Cerebellum (tissue), 4 donors: ENCODE measurements at places on chromosomes 6 and 20. TPM values are rescaled to one million over a fixed set of nuclear protein-coding genes. Genes with fewer than 3 reads are reported as not detected.

Gene PLN
- 0.45 TPM for total RNA-seq

Gene GCNT2
- 58.3 TPM for total RNA-seq

Gene C6orf141
- 2.6 TPM for total RNA-seq

Gene SCRT2
- total RNA-seq, result 2.9 TPM

Gene ELOVL5
- 50.4 TPM for total RNA-seq

Gene GPR63
- 9.2 TPM for total RNA-seq

Gene OR2B6
- not detected for total RNA-seq

Gene RNF182
- total RNA-seq, result 18.6 TPM

Gene HAO1
- not detected for total RNA-seq

Gene PKHD1
- 0.18 TPM for total RNA-seq

Gene ROMO1
- total RNA-seq, result 49.3 TPM

DNA sequence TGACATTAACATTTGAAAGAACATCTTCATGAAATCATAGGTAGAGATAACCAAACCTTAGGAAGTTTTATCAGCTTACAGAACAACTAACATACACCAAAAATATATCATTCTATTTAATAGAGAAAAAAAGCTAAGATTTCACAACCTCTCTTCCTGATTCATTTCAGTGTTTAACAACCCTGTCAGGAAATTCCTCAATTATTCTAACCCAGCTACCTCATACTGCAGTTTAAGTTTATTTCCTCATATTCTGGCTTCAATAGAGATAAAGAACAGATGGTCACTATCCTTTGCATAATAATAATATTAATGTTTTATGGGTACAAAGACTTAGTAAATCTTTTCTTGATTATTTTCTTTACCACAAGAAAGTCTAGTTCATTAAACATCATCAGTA lies 112.9 kb upstream of the HSF2 start:
- DNase-seq, result no peak

DNA sequence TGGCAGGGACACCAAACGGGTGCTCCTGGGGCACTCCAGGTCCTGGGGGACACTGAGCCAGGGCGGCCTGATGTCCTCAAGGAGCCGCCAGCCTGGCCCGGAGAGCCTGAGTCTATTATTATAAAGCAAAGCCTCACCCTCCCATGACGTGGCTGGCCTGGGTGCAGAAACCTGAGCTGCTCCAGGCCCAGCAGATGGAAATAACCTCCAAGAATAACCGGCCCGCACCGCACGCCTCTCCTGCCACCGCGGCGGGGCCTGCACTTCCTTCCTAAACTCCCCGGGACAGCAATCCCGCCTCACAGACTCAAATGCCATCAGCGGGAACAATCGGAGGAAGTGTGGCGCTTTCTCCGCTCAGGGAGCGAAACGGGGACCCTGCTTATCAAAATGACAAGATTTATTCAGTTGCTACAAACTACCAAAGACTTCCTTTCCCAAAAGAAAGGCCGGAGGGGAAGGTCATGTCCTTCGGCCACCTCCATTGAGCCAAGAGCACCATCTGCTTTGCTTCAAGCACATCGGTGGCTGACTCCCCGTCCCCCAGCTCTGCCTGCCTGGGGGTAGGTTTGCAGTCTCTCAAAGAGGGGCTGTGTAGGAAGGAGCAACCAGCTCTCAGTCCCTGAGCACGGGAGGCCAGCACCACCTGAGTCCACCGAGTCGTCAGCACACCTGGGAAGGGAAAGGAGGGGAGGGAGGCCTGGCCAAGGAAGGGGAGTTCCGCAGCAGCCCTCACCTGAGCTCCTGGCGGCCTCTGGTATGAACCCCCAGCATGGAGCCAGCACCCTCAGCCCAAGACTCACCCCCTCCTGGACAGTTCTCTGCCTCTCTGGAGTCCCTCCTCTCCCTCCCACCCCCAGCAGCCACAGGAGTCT lies 78.6 kb upstream of the QKI start:
- DNase-seq, result no peak

DNA sequence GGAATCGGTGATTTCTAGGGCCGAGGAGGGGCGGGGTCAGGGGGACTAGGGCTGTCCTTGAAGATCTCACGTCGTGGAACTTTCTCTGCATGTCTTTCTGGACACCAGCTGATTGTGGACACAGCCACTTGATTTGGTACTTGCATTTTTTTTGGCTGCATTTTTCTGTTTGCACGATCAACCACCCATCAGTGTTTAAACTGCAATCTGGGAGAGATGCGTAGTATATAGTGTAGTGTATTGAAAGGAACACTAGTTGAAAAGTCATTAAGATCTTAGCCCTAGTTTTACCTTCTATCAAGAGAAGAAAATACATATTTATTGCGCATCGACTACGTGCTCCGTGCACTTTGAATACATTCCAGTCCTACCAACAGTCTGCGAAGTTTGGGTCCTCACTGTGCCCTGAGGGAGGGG lies 657 bp downstream of the NT5DC1 start:
- DNase-seq, result no peak

- DNase-seq, result no peak
Observed at GRCh38 chr6:80454197-80454596, 347.7 kb downstream of the BCKDHB start.

DNA sequence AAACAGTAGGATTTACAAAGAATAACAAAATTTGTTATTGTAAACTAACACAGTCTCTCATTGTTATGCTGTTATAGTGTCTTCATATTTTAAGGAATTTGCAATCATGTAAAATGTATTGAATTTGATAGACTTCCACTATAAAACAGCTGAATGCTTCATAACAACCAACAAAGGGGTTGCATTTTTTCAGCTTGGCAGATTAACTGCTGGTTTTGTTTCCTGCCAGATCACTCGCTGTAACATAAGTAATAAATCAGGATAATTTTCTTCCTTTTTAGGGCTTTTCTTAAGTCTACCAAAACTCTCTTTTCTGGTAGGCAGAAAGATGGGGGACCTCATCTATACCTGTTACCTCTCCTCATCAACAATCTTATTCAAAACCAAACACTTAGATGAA lies 169.8 kb downstream of the SAMD5 start:
- DNase-seq, result no peak

- DNase-seq, result no peak
Observed at GRCh38 chr6:20566109-20566508, 31.9 kb downstream of the CDKAL1 start.

GRCh38 chr6:167524261-167525111 lies 199.6 kb downstream of the TTLL2 start:
- no peak for DNase-seq

DNA sequence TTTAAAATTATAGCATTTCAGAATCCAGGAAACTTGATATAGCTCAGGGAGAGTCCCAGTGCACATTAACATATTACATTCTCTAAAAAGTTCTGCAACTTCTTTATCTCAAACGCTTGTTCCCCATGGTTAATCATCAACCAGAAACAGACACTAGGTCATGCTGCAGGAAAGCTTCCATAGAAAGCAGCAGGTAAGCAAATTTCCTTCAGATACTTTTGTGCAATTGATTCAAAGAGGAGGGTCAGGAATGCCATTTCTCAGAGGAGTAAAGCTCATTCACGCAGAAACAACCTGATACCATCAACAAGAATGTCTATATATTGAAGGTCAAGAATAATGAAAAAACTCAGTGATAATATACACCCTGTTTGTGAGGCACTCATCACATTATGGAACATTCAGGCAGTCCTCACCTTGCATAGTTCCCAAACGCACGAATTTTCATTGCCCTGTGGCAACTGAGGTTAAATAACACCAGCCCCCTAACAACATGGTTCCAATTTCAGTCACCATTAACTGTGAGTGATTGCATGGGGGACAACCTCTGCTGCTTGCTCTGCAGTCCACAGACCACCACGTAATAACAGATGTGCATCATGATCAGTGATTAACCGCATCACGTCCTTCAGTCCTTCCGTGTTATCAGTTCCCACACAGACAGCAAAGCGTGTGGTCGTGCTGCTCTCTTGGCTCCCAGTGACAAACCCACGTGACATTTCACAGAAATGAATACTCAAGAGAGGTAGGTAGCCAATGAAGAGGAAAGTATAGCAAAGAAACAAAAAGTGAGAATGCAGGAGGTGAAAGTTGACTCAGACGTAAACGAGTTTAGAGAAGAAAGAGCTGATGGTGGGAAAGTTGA lies 95.7 kb downstream of the LY86 start:
- no peak for DNase-seq

- DNase-seq, result no peak
Observed at GRCh38 chr6:138036111-138036510, 71.1 kb downstream of the PERP start.

GRCh38 chr6:152161501-152161900 lies 354.0 kb downstream of the ESR1 start:
- DNase-seq, result no peak

DNA sequence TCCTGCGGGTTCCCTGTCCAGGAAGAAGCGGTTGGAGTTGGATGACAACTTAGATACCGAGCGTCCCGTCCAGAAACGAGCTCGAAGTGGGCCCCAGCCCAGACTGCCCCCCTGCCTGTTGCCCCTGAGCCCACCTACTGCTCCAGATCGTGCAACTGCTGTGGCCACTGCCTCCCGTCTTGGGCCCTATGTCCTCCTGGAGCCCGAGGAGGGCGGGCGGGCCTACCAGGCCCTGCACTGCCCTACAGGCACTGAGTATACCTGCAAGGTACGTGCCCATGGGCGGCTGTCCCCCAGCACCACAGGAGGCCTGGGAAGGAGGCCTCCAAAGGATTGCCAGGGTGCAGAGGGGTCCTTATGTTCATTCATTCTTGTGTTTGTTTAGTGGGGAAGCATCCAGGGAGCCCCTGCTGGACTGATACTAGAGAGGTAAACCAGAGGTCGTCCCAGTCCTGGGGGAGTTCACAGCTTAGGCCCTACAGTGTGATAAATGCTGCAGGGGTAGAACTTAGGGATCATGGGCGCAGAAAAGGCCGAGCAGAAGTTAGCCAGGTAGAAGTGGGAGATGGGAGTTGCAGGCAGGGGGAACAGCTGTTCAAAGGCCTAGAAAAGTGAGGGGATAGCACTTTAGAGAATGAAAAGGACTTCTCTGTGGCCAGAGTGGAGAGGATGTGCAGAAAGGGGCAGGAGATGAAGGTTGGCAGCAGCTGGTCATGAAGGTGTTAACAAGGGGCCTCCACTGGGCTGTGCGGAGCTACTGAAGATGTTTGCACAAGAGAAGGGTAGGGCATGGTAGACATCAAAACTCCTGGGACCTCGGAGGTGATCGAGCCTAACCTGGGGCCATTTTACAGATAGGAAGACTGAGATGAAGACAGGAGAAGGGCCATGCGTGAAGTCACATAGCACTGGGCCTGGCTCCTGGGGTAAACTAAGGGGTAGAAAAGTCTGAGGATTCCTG lies 7.8 kb downstream of the TRIB3 start:
- DNase-seq, result no peak

- DNase-seq, result no peak
Observed at GRCh38 chr6:116475141-116475540, 14.0 kb downstream of the CALHM6 start.

GRCh38 chr6:158011980-158012566 lies 30.4 kb downstream of the SYNJ2 start:
- no peak for DNase-seq

- no peak for DNase-seq
Observed at GRCh38 chr6:15483060-15483459, 179.8 kb downstream of the DTNBP1 start.

- DNase-seq, result no peak
Observed at GRCh38 chr6:26284537-26285142, 80.4 kb upstream of the BTN3A2 start.

DNA sequence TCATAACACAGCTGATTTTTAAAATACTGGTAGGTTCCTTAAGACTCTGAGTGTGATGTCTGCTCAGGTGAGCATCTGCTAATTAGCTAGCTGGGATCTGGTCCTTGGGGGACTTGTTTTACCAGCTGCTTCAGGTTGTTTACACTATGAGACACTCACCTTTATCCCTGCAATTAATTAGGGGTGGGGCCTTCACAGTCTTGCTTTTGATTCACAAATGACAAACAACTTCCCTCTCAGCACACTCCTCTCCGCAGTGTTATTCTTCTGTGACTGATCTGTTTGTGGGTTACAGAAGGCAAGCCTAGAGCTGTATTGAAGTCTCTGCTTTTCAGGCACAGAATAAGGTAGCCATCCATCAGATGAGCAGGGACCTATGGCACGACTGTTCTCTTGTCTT lies 62.0 kb upstream of the CD83 start:
- DNase-seq, result no peak

DNA sequence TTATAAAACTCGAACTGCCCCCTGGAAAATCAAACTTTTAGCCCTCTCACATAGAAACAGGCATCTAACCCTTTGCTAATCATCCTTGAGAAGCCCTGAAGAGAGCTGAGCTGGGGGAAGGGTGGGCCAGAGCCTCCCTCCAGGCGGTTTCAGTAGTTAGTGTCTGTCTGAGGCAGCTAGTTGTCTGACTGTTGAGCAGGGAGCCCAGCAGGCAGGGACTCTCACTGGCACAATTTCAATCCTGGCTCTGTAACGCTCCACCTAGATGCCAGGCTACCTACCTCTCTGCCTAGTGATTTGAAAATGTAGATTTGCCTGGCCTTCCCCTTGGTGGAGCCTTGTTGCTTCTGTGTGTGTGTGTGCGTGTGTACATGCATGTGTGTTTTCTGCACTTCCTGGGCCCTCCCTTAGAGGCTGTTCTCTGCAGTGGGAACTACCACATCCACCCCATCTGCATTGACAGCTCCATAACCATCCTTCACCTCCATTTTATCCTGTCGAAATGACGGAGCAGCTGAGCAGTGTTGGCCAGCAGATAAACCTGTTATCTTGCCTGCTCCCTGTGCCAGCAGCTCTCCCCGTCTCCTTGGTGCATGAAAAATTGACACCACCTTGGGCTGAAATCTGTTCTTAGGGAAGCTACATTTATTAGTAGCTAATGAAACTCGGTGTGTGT lies 69.6 kb upstream of the VSTM2L start:
- DNase-seq, result peak; percentile 62

GRCh38 chr6:66699385-66699784 lies 992.4 kb upstream of the EYS start:
- no peak for DNase-seq

DNA sequence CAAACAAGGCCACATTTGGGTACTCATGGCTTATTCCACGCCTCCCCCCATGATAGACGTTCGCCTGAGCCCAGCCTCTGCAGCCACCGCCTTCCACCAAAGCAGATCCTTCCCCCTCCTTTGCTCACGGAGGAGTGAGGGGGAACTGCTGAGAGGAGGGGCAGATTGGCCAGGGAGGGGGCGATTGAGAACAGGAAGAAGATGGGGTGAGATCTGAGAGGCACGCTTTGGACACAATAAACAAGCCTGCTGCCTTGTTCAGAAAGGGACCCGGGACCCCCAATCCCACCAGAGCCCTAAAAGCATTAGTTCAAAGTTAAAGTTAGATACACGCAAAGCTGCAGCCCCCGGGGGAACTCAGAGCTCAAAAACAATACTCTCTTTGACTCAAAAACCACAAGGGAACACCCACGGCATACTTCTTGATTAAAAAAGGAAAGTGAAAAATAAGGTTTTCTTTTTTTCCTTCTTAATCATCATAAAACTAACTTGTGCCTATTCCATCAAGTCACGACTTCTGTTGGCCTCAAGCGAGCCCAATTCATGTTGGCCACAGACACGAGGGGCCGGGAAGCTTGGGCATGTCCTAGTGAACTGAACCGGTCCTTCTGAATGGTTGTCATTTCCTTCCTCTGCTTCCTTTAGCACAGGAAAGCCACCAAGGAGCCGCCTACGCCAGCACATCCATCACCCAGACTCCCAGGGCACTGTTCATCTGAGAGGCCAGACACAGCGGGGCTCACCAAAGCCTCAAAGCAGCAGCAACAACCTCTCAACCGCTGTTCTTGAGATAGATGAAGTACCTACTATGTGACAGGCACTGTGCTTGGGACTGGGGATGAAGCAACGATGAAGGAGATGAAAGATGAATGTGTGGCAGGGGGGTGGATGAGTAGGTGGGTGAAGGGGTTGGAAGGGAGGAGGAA lies 44.7 kb downstream of the NFATC2 start:
- DNase-seq, result no peak

- no peak for DNase-seq
Observed at GRCh38 chr6:100121854-100122609, 128.0 kb upstream of the MCHR2 start.
